ENCODE measurements at places on chromosomes 1 and 21.
A peak's percentile ranks its signal among the peaks of the same experiment; 100 is the strongest.

DNA sequence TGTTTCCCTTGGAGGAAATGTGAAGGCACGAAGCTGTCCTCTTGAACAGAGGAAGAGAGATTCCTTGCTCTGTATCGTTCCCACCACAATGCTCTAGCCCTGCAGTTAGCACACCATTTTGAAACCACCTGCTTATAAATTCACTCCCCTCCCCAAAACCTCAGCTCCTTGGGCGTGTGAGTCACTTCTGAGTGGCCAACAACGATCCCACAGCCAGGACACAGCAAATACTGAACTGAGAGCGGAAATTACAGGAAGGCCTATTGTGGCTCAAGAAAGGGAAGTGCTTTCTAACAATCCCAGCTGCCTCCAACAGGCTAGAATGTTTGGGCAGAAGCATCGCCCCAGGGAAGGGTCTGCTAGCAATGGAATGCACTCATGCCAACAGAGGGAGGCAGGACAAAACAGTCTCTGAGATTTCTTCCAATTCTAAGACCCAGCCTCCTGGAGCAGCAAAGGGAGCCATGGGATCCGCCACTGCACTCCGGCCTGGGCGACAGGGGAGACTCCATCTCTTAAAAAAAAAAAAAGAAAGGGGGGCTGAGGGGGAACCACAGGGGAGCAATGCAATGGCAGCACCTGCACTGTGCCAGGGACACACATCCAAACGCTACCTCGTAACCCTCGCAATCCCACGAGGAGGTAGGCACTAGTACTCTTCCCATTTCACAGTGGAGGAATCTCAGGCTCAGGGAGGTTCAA lies 1.9 kb downstream of the TMEM53 start:
- no peak for DNase-seq

- no peak for DNase-seq
Observed at GRCh38 chr1:192795916-192796618, 12.8 kb upstream of the RGS2 start.

GRCh38 chr1:89382479-89382878 lies 18.6 kb downstream of the GBP6 start:
- no peak for DNase-seq

GRCh38 chr1:22420455-22421053 lies 31.1 kb upstream of the ZBTB40 start:
- DNase-seq = peak; percentile 61

DNA sequence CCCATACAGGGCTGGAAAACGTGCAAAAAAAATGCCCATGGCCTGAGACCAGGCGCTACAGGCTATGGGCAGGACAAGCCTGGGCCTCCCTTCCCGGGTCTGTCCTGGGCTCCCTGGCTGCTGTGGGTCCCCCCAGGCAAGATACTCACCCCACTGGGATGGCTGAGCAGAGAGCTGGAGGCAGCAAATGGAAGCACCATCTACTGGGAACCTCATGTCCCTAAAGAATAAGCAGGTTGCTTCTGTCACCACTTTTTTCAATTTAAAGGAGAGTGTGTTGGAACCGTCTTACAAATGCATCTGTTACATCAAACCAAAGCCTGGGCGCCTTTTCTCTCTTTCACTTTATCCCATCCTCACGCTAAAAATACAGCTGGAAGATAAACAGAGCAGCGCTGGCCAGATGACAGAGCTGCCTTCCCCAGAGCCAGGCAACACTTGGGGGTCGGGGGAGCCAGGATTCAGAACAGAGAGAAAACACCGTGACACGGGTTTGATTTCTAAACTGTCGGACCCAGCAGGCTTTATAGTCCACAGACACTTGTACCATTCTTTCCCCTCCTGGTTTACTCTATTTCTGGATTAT lies 262.1 kb upstream of the VAMP3 start:
- no peak for DNase-seq

DNA sequence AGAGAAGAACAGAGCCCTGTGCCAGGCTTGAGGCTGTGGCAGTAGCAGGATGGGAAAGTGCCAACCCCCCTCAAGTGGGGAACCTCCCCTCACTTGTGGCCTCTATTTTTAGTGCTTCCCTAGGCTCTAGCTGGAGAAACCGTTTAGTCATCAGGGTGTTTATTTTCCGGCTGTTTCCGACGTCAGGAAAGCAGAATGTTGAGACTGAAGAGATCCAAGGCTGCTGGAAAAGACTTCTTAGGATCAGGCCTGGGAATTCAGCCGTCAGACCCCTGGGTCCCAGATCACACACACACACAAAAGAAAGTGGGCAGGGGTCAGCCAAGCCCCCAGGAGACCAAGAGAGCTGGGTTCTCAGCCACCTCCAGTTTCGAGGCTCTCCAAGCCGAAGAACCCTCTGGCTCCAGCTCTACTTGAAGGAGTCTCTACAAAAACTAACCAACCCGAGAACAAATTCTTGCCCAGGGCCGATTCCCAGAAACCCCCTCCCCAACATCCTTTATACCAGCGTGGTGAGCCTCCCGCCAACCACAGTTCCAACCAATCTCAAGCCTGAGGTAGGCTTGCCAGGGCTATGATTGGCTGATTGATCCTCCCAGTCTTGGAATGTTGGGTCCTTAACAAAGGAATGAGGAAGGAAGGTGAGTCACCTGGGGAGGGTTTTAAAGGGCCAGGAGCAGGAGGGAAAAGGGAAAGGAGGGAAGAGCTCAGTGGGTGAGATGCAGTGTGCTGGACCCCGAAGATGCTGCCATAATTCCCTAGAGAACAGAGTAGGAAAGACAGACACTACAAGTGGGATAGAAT lies 2.5 kb upstream of the MEF2D start:
- DNase-seq = no peak

All from DMS79 (cell line).